Spinal cord (tissue), 10 donors: ENCODE measurements at places on chromosomes 3 and 15. TPM values are rescaled to one million over a fixed set of nuclear protein-coding genes. Genes with fewer than 3 reads are reported as not detected.

The MORC1 gene
- 0.08 TPM for polyA plus RNA-seq

The POLR2M gene
- polyA plus RNA-seq = 56.1 TPM

The SNRPN gene
- polyA plus RNA-seq = 679 TPM

The CFAP100 gene
- 14.1 TPM for polyA plus RNA-seq

The ACOX2 gene
- polyA plus RNA-seq = 11.2 TPM

The BCHE gene
- polyA plus RNA-seq = 36.0 TPM

The ZNF501 gene
- polyA plus RNA-seq = 12.4 TPM

DNA sequence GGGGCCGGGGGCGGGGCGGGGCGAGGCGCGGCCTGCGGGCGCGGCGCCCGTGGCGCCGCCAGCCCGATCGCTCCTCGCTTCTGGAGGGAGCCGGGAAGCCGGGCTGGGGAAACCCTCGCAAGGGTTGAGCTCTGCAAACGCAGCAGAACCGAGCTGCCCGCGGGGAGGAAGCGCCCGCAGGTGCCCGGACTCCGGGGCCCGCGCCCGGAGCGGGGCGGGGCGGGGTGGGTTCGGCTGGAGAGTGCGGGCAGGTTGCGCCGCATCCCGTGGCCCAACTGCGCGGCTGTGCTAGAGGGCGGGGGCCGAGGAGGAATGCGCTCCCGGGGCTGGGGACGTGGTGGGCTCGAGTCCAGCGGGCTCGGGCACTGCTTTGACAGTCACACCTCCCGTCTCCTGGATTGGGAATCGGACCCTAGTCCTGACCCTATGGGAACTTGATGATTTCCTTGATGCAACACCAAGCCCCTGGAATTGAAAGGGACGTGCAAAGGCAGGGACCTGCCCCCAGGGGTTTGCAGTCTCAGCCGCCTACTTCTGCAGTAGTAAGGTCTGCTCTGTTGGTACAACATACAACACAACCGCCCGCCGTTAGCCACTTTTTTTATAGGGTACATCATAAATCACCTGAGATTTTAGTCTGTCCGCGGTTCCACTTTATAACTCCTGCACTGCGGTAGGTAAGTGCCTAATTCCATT lies 34.3 kb downstream of the ZBTB38 start:
- no peak for DNase-seq

DNA sequence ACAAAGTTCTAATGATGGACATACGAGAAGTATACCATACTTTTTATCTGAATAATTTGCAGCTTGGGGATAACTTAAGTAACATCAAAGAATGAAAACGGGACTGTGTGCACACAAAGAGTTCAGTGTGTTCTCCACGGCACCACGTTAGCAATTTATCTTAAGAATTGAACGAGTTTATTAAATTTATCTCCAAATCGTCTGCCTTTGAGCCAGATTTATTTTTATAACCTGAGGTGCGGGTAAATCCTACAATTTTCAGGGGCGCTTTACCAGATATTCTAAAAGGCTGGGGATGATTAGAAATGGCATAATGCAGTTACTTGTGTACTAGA lies 3.5 kb downstream of the CHD2 start:
- no peak for DNase-seq

- no peak for DNase-seq
Measured at GRCh38 chr15:81052046-81052445, 51.3 kb downstream of the TLNRD1 start.

GRCh38 chr3:87975716-87976115 lies 83.1 kb downstream of the CGGBP1 start:
- DNase-seq = no peak

DNA sequence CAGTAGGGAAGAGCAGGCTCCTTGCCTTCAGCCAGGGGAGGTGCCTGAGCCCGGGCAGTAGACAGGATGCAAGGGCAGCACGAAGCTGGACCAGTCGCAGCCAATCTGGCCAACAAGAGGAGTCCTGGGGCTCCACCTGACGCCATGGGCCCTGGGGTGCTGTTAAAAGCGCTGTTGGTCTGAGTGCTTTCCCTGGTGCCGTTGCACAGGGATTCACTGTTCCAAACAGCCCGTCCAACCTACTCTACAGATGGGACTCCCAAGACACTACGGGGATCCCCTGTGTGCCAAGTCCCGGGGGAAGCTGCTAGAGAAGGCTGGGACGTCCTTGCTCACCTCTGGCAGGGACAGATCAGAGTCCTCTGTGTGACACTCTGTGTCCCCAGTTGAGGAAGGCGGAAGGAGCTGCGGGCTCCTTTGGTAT lies 632 bp downstream of the CTSH start:
- no peak for DNase-seq

- no peak for DNase-seq
Measured at GRCh38 chr3:168061332-168061996, 34.3 kb downstream of the GOLIM4 start.

DNA sequence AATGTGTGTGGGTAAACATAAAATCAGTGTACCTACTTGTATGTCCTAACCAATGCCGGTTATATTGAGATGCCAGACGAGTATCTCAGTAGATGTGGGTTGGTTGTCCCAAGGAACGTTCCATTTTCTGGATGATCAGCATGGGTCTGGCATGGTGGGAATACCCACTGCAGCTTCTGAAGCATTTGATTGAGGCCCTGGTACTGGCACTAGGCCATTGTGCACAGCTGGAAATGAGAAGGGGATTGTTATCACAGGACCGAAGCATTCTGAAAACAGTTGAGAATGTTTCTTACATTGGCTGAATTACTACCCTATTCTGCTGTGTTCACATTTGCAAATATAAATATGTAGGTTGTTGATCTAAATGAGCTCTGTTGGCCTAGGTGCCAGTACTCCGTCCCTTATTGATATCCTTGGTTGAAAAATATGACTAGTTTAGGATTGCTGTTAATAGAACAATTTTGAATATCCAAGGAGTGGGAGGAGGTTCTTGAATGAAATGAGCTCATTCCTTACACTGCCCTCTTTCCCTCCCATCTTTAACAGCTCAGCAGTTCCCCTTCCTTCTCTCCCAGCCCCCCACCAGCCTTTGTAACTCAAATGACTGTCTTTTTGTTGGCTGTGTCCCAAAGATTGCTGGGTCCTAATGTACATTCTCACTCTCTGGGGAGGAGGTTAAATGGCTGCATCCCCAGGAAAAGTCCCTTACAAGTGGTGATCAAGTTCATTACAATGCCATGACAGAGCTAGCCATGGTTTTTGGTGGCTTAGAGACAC lies 293.3 kb upstream of the TPM1 start:
- peak; percentile 29 for DNase-seq

GRCh38 chr3:133248389-133248788 lies 151.5 kb upstream of the BFSP2 start:
- no peak for DNase-seq

GRCh38 chr3:8996681-8997121 lies 33.4 kb upstream of the RAD18 start:
- no peak for DNase-seq

DNA sequence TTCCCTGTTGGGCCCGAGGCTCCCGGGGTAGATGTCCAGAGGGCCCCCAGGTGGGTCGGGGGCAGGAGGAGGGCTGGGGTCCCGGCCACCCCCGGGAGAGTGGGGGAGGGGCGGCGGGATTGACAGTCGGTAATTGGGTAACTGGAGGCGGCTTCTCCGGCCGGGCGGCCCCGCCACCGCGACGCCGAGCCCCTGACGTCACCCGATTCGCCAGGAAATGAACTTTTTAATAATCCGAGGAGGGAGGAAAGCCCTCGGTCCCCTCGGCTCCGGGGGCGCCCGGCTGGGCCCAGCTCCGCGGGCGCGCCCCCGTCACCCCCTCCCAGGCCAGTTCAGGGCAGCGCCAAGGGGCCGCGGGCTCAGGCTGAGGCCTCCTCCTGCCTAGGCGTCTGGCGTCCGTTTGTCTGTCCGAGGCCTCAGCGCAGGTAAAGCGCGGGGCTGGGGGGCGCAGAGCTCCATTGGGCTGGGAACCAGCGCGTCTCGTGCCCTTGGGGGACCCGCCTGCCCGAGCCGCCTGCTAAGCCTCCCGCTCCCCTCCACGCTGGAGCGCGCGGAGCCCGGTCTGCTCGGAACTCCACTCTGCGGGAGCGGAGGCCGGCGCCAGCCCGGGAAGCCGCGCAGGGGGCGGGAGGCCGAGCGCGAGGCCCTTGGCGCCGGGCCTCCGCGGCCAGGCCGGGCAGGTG lies 3.9 kb downstream of the GATA2 start:
- DNase-seq = no peak

GRCh38 chr3:71056327-71056726 lies 527.2 kb downstream of the FOXP1 start:
- no peak for DNase-seq

GRCh38 chr3:144650380-144650779 lies 678.8 kb downstream of the DIPK2A start:
- DNase-seq = no peak

- no peak for DNase-seq
Measured at GRCh38 chr3:122468896-122469533, 45.7 kb downstream of the KPNA1 start.

DNA sequence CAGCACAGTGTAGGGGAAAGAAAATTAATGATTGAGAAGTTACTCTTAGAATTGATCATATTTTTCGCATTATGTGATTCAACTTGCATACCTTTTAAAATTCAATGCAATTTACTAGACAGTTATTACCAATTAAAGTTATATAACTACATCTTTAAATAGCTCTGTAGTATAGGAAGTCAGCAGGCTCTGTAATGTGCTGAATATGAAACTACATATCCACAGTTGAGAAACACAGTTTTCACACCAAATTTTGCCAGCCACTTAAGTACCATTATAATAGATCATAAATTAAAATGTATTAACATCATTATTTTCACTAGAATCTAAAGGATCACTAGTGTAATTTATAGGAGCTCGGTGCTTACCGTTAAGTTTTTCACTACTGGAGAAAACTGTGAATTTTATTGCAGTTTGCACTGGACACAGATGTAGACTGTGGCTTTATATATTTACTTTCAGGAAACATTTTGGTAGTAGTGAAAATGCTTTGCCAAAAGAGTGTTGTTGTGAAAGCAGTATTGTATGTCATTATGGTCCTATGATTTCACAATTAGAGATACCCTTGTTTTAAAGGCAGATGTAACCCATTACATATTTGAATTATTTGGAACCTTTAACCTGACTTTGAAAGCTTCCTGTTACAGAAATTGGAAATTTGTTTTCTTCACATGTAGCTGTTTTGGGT lies 113.6 kb downstream of the PLCL2 start:
- no peak for DNase-seq

GRCh38 chr15:83304861-83305703 lies 20.6 kb upstream of the BNC1 start:
- DNase-seq = no peak

- DNase-seq = no peak
Measured at GRCh38 chr3:59482684-59483083, 432.9 kb upstream of the CFAP20DC start.

- DNase-seq = no peak
Measured at GRCh38 chr15:22960126-22960525, 20.0 kb downstream of the CYFIP1 start.

GRCh38 chr3:144073698-144074097 lies 102.1 kb downstream of the DIPK2A start:
- DNase-seq = no peak

GRCh38 chr3:63580151-63580550 lies 72.3 kb upstream of the SNTN start:
- peak; percentile 42 for DNase-seq

GRCh38 chr15:98330692-98331435 lies 317.5 kb upstream of the IGF1R start:
- no peak for DNase-seq

GRCh38 chr15:31387092-31387478 lies 60.5 kb downstream of the KLF13 start:
- DNase-seq = no peak

DNA sequence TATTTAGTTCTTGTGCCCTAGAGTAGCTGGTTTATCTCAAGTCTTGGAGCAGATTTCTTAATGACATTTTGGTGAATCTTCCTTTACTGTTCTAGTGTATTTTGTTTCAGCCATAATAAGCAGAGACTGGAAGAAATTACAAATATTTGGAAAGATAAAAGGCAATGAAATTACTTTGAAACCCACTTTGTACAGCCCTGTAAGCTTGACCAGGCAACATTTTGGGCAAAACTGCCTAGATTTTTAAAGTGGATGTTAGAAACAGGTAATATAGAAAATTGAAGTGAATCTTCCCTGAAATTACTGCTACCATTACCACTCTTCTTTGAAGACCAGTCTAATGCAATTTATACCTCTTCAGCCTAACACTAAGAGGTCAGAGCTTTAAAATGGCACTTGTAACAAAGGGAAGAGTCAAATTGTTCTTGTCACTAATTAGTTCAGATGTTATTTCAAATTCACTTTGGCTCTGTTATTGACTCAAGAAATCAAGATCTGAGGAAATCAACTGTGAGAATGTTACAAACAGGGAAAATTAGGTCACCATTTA lies 589.4 kb downstream of the NLGN1 start:
- DNase-seq = no peak

DNA sequence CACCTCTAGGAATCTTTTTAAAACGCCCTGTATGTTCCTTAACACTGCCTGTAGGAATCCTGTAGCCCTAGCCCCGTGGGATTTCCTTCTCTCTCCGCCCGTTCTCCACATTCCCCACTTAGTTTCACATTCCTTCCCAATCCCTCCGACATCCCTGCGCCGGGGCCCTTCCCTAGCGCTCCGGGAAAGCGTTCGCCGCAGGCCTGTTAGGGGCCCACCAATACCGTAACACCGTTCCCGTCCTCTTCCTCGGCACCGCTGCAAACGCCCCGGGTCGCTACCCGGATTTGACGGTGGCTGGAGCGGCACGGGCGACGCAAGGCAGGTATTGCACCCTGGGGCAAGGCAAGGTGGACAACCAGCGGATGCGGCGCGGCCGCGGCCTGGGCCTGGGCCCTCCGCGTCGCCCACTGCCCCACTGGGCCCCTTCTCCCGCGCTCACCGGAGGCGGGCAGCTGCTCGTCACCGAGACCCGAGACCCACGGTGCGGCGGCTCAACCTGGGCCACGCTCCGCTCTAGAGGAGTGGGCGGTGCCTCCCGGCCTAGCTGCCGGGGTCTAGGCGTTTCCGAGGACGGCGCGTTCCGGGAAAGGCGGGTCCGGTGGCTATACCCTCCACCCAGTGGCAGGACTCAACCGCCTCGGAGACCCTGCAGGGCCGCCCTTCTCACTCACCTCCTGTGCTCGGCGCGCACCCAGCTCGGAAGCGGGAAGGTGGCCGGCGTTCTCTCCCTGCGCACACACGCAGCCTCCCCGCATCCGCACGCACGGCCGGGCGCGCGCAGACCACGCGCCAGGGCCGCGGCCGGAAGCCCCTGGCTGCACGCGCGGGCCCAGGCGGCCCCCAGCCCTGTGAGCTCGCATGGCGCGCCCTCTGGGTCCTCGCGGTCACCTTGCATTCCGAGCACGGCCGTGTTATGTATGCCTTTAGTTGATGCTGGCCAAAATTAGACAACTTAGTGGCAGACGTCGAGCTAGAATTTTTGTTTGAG lies at the start of gene B3GALNT1:
Gene B3GALNT1 (minus strand): TSS at position 789 of the 991 bp plus-strand sequence. CDS start 18,595 bp downstream, outside the sequence.
- DNase-seq = peak; percentile 73

DNA sequence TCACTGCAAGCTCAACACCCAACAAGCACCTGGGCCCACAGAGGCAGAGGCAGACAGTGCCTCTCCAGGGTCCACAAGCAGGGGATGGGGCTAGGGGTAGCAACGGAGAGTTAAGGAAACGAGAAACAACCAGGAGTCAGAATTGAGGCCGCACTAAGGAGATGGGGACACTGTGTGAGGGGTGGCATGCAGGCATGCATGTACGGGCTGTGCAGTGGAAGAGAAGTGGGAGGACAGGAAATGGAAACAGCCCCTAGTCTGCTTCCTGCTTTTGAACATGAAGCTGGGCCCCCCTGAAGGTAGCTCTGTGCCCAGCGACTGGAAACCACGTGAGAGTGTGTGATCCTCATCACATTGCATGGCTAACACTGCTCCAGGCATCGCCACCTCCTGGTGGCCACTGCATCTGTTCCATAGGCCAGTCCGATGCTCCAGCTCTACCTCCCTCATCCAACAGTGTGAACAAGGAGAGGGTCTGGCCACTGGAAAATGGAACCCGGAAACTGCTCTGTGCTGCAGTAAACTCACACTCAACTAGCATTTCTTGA lies 44.0 kb downstream of the XXYLT1 start:
- DNase-seq = no peak
